ENCODE measurements at places on chromosomes 2 and 18.
A peak's percentile ranks its signal among the peaks of the same experiment; 100 is the strongest.

GRCh38 chr2:214560176-214560575 lies 149.3 kb downstream of the VWC2L start:
- no peak for DNase-seq

DNA sequence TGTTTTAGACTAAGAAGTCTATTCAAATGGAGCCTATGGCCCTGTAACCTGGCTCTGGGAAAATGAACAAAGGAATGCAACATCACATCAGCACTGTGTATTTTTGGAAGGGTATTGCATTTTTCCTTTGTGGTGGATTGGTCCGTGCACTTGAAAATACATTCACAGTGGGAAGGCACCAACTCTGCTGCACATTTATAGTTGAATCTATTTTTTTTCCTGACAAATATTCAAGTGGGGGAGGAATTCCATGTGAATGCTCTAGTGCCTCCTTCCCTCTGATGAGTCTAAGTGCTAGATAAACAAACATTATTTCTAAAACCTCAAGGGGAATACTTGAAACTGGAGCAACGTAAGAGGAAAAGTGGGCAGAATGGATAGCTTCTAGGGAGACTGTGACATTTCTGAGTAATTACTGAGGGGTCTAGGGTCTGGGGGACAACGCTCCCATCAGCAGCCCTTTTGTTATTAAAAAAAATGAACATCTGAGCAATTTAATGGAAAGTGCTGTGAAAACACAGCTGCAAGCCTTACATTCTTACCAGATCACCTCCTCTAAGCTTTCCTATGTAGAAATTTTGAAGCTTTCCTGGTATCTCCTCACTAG lies 208.2 kb downstream of the SLC8A1 start:
- no peak for DNase-seq

GRCh38 chr18:697800-698199 lies 14.6 kb downstream of the ENOSF1 start:
- DNase-seq = no peak

- DNase-seq = no peak
These were observed 91.9 kb downstream of the ARL4C start for GRCh38 chr2:234404957-234405356.

- DNase-seq = no peak
These were observed 79.7 kb downstream of the STK39 start for GRCh38 chr2:168167511-168168263.

GRCh38 chr2:120856421-120856862 lies 120.8 kb downstream of the GLI2 start:
- DNase-seq = no peak

DNA sequence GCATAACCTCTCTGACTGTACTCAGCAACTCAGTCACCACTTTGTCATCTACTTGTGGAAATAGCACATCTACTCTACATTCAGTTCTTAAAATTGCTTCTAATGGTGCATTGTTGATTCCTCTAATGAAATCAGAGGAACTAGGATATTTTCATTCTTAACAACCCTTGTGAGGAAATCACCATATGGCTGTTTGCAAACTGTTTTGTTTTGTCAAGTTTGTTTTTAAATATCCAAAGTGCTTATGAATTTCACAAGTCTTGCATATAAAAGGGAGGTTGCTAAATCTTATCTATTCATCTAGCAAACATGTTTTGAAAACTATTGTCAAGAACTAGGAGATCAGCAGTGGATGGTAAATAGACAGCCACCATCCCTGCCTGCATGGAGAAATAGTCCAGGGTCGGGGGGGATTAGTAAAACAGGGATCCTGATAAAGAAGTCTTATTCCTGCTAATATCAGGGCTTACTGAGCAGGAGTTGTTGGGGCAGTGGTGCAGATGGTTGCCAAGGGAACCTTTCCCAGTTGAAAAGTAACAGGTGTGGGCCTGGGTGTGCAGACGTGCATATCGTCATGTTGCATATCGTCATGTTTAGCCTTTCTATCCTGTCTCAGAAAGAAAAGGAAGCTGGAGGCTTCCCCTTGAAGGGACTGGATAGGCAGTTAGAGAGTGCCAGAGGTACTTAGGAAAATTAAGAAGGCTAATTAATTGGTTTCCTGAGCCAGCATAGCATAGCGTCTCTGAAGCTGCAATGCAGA lies 7.5 kb upstream of the MYO3B start:
- DNase-seq = no peak

DNA sequence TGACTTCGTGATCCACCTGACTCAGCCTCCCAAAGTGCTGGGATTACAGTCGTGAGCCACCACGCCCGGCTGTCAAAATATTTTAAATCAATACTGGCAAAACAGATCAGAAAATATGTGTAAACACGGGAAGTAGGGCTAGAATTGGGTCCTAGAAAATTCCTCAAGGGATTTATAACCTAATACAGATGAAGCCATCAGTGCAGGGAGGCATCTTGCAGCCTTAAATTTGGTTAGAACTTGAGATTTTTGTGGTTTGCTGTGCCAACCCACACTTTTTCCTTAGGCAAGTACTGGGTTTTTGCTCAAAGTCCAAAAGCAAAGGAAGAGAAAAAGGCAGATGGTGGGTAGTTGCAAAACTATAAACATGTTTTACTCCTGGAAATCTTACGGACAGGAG lies 33.7 kb upstream of the NFE2L2 start:
- DNase-seq = no peak

GRCh38 chr2:33496150-33496549 lies 19.7 kb downstream of the RASGRP3 start:
- no peak for DNase-seq

GRCh38 chr2:190791347-190791975 lies 89.2 kb upstream of the GLS start:
- no peak for DNase-seq

- DNase-seq = peak; percentile 30
These were observed 303.0 kb downstream of the DYSF start for GRCh38 chr2:71756280-71756906.

- no peak for DNase-seq
These were observed 79.7 kb upstream of the ACAA2 start for GRCh38 chr18:49893036-49893435.

DNA sequence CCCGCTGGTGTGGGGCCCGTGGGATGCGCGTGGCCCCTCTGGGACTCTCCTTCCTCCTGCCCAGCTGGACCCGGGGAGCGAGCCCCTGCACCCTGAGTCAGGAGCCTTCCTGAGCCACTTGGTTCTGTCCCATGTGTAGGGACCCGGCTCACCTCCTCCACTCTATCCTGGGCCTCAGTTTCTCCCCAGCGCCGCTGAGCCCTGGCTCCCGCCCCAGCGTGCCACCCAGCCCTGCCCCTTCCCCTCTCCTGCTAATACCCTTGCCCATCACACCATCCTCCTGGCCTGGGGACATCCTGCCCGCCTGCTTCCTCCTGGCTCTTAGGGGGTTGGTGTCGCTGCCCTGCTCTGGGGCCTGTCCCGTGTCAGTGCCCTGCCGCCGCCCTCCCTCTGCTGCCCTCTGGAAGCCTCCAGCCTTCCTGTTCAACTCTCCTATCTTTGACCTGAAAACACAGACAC lies 24.8 kb downstream of the GPC1 start:
- no peak for DNase-seq

DNA sequence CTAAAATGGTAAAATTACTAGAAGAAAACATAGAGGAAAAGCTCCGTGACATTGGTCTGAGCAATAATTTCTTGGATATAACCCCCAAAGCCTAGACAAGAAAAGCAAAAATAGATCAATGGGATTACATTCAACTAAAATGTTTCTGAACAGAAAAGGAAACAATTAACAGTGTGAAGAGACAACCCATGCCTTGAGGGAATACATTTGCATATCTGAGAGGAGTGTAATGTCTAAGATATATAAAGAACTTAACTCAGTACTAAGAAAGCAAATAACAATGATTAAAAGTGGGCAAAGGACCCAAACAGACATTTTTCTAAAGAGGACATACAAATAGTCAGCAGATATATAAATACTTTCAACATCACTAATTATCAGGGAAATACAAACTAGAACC lies 206.2 kb downstream of the VAPA start:
- DNase-seq = no peak

- DNase-seq = no peak
These were observed 27.4 kb upstream of the MTIF2 start for GRCh38 chr2:55296393-55296792.

DNA sequence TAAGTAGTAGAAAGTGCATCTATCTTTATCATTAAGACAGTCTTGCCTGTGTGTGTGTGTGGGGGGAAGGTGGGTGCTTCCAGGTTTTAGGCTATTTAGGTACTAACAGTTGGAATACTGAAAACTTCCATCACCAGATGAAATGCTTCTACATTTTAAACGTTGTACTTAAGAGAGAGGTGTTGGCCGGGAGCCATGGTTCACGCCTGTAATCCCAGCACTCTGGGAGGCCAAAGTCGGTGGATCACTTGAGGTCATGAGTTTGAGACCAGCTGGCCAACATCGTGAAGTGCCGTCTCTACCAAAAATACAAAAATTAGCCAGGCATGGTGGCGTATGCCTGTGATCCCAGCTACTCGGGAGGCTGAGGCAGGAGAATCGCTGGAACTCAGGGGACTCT lies 4.0 kb downstream of the NETO1 start:
- no peak for DNase-seq

- DNase-seq = no peak
These were observed 11.9 kb upstream of the ADNP2 start for GRCh38 chr18:80097201-80097600.

DNA sequence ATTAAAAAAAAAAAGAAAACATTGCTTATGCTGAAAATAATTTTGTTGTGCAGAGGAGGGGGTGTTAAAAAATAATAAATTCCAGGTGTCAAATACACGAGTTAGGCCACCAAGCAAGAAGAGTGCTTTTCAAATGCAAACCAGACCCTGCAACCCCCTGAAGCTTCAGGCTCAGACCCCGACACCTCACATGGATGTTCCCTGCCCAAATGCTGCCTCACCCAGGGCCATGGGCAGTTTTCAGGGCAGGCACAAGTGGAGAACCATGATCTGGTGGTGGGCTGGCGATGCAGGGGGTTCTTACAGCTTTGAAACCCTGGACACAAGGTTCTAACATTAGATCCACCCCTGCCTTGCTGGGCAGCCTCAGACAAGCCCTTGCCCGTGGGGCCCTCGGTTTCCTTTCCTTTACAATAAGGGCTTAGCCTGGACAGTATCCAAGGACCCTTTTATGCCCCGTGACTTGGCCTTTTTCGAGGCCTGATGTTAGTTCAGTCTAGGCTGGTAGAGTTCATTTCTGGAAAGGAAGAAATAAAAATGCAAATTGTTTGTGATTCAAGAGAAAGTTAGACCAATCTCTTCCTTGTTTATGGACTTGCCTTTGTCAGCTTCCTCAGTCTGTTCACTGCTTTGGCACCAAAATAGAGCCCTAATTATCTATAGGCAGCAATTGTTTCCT lies 168.7 kb downstream of the DDX1 start:
- DNase-seq = no peak

GRCh38 chr2:54855434-54855833 lies 132.0 kb downstream of the EML6 start:
- DNase-seq = peak; percentile 29

- no peak for DNase-seq
These were observed 369.1 kb downstream of the SETBP1 start for GRCh38 chr18:45049578-45050319.

DNA sequence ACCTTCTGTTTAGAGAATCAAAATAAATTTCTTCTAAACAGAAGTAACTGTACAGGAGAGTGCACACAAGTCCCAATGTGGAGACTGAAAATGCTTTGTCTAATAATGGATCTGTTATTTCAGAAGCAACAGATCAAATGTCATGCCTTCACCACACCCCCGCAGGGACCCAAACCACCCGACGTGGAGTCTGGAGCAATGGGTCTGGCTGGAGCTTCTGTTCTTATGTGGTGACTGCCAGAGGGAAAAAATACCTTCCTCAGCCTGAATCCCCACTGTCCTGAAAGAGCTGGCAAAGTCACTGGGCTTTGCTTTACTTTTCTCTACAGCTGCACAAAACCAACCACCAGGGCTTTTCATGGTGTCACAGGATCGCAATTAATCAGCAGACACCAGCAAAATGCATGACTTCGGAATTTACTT lies 119.0 kb upstream of the ZFP36L2 start:
- DNase-seq = no peak

DNA sequence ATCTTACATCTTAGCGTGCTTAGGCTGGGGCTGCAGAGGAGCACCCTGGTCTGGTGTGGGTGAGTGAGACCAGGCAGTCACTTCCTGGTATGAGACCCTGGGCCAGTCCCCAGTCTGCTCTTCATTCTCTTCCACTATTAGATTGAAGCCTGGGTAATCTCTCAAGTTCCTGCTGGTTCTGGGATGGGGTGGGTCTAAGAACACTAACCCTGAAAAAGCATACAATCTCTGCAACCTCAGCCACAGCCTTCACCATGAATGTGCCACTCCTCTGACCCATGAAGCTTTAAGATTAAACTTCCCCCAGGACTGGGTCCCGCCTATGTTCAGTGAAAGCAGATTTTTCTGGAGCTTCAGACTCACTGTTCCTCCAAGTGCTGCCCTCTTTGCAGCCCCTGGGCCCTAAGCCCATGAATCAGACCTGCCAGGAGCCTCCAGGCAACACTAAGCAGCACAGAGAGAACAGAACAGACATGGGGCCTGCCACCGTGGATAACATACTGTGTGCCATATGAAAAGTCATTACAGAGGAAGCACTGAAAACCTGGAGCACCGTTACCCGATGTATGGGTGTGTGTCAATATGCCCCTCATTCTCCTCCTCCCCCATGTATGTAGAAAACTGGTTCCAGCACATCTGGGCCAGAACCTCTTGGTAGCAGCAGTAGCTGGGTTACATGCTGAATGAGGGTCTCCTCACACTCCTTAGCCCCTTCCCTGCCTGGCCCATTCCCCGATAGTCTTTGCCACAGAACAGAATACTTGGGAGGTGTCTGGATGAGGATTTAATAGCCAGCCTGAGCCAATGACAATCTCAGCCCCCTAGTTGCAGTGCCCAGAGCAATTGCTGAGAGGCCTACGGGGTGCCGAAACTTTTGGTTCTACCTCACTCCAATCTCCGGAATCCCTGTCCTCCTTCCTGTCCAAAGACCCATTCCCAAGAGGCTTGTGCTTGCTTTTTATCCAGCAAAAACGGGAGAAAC lies 2.7 kb upstream of the SIX2 start:
- DNase-seq = no peak

- no peak for DNase-seq
These were observed 47.0 kb upstream of the RALBP1 start for GRCh38 chr18:9428301-9428706.

- no peak for DNase-seq
These were observed 91.7 kb upstream of the LRRTM1 start for GRCh38 chr2:80396276-80396675.

- DNase-seq = no peak
These were observed 9.4 kb downstream of the GPR39 start for GRCh38 chr2:132426033-132426432.

DNA sequence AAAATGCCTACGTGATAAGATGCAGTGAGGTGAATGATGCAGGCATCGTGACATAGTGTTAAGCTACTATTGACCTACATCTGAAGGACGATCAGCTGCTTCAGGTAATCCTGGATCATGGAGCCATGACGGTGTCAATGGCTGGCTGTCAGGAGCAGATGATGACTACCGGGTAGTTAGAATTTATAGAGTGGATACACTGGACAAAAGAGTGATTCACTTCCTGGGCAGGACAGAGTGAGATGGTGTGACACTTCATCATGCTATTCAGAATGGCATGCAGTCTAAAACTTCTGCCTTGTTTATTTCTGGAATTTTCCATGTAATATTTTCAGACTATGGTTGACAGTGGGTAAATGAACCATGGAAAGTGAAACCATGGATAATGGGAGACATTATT lies 29.5 kb downstream of the METTL8 start:
- peak; percentile 82 for DNase-seq

- no peak for DNase-seq
These were observed 154.2 kb downstream of the FAM210A start for GRCh38 chr18:13572148-13572547.

GRCh38 chr2:206790311-206790935 lies 25.0 kb downstream of the FASTKD2 start:
- no peak for DNase-seq

GRCh38 chr18:31652877-31653276 lies 31.5 kb downstream of the B4GALT6 start:
- no peak for DNase-seq
